OCI-LY7 (cell line): ENCODE measurements at places on chromosomes 11 and 22. TPM values are rescaled to one million over a fixed set of nuclear protein-coding genes. Genes with fewer than 3 reads are reported as not detected.

- peak; percentile 88 for DNase-seq
Measured at GRCh38 chr11:61891331-61892084, at the start of gene FADS3. Gene FADS3 (minus strand): TSS chr11:61891545. CDS start chr11:61891381, 164 bp downstream.

DNA sequence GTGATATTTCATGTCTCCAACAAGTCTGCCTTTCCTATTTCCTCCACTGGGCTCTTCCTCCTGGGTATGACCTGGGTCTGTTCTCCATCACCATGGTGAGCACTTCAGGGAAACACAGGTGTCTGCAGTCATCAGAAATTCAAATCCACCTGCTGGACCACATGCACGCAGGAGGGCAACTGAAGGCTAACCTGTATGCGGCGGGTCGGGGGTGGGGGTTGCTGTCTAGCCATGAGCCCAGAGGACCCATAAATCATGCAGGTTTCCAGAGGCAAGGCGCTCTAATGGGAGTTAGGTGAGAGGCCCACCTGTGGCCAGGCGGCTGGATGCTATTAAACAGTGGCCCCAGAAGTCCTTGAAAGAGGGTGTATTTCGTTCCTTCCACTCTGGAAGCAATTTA is 11.1 kb upstream of the PAMR1 start:
- DNase-seq: no peak

GRCh38 chr22:37497062-37497599 is 10.9 kb upstream of the MFNG start:
- DNase-seq: no peak

- no peak for DNase-seq
Measured at GRCh38 chr11:110919241-110919922, 207.1 kb upstream of the ARHGAP20 start.

GRCh38 chr11:84905411-84905810 is 721.7 kb downstream of the DLG2 start:
- DNase-seq: no peak

GRCh38 chr11:67820081-67820480 is 145.7 kb upstream of the ALDH3B2 start:
- DNase-seq: no peak

DNA sequence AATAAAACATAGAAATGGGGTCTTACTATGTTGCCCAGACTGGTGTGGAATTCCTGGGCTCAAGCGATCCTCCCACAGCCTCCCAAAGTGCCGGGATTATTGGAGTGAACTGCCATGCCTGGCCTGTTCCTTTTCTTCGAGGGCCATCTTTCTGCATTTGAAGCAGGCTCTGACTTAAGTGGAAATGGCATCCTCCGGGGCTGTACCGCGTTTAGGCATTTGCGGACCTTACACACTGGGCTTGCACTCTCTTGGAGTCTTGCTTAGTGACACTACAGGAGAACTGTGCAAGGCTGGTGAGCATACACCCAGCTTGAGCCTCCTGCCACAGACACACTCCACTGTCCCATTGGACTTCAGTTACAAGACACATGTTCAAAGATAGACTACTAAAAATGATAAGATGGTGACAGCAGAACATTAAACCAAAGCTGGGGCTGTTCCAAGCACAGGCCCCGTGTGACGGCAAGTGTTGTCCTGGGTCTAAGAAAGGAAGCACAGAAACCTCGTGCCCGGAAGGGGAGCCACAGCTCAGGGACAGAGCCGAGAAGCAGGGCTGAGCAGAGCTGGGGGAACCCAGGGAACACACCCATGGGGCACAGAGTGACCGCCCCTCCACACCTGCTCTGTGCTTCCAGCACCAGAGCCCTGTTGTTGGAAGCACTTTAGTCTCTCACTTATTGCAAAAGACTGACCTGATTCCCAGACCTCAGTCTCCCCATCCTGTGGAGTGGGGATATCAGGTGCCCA is 59.0 kb upstream of the SHANK2 start:
- no peak for DNase-seq

- DNase-seq: no peak
Measured at GRCh38 chr22:31719850-31720471, 30.0 kb downstream of the PRR14L start.

The SPI1 gene
- total RNA-seq: 71.2 and 73.3 TPM in 2 replicates

DNA sequence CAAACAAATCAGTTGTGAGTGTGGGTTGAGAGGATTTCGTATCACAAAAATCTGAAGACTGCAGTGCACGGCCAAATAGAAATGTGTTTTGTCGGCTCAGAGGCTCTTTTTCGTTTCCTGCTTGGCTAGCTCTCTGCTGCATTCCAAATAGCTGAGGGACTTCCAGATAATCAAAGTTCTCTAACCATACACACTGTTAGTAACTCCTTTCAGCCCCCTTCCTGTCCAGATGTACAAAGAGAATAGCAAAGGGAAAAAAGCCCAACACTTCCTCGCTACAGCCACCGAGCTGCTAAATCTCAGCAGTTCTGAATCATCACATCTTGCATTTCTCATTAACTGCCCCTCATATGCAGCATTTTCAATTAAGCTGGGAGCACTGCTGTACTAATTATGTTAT is 203.1 kb downstream of the TENM4 start:
- no peak for DNase-seq

- DNase-seq: no peak
Measured at GRCh38 chr11:9250139-9250582, 15.0 kb downstream of the DENND5A start.

DNA sequence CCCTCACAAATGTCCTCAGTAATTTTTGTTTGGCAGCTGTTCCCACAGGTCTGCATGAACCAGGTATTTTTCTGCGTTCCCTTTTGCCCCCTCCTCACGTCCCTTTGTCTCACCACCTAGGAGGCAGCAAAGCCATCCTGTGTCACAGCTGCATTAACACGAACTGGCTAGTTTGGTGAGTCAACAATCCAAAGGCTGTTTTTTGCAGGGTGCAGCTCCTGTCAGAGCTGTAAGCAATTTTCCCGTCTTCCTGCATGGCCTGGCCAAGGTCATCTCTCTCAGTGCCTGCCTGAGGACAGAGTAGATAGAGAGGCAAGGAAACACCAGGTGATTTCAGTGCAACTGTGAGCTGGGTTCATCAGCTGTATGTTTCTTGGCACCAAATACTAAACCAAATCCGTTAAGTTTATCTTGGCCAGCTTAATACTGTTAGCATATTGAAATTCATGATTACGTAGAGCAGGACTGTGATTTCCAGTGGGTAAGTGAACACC is 20.6 kb upstream of the VSIG10L2 start:
- DNase-seq: no peak

DNA sequence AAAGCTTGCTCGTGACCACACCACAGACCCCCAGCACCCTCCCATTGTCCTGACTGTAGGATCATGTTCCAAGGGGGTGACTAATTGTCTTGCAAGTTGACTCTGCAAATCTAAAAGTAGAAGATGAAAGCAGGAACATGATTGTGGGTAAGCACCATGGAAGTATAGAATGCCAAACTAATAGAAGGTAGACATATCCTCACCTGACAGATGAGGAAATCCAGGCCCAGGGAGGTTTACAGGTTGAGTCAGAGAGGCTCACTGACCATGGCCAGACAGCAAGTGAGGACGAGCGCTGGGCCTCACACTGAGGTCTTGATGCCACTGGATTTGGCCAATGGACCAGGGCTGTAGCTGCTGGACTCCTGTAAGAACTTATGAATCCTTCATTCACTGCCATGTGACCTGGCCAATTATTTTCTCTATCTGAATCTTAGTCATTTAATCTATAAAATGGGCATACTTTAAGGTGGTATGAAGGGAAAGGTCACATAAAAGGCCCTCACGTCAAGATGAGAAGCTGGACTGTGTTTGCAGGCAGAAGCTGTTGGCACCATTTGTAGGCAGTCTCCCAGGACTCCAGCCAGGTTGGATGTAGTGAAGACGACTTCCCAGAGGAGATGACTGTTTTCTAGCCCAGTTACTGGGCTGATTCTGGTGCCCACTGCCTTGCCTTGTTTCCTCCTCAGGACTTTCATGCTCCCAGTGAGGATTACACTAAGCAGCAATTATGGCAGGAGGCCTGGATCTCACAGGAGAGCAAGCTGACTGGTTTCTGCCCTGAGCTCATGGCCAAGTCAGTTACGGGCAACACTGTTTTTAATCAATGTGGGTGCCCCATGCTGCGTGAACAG is 54.6 kb downstream of the GAB4 start:
- no peak for DNase-seq

DNA sequence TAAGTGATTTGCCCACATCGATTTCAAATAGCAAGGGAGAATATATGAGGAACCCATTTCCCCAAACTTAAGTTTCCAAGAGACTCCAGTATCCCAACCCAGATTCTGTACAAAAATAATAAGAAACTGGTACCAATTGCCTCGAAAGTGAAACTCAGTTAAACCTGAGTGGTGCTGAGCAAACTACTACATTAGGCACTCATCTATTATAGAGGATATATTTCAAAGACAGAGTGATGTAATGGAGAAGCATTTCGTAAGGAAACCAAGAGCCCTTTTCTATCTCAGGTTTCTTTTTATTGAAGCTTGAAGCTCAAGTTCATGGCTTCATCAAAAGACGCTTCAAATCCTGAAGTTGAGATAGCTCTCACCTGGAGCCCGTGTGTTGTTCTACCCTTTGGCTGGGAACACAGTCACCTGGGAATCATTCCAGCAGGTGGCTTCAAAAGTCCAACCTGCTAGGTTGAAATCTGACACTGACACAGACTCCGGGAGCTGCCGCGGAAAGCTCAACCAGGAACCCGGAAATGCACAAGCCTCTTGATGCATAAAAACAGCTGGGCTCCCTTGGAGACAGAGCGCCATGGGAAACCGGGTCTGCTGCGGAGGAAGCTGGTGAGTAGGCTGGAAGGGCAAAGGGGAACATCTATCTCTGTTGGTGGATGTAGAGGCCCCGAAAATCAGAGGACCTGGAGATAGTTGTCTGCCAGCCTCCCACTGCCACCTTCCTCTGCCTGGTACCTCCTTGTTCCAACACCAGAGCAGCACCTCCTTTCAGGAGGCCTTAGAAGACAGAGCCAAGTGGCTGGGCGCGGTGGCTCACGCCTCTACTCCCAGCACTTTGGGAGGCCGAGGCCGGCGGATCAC is at the start of gene C11orf52:
Gene C11orf52 (plus strand): TSS at position 524 of the 867 bp plus-strand sequence. CDS start 60 bp downstream, at position 584.
- DNase-seq: no peak

DNA sequence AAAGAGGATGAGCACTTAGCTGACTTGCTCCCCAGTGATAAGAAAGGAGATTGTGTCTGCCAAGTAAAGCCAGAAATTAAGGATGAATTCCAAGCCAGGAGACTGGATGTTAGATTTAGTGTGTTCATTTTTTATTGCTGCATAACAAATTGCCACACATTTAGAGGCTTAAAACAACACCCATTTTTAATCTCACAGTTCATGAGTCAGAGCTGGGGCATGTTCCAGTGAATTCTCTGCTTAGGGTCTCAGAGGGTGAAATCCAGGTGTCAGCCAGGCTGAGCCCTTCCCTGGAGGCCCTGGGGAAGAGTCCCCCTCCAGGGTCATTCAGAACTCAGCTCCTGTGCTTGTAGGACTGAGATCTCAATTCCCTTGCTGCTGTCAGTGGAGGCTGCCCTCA is 352.8 kb downstream of the BUD13 start:
- DNase-seq: no peak

The MGAT3 gene
- 34.1 and 44.3 TPM in 2 replicates for total RNA-seq

- DNase-seq: peak; percentile 29
Measured at GRCh38 chr11:57547854-57548377, 10.5 kb downstream of the SMTNL1 start.
